ENCODE measurements at places on chromosomes 1 and 21. TPM values are rescaled to one million over a fixed set of nuclear protein-coding genes. Genes with fewer than 3 reads are reported as not detected.

DNA sequence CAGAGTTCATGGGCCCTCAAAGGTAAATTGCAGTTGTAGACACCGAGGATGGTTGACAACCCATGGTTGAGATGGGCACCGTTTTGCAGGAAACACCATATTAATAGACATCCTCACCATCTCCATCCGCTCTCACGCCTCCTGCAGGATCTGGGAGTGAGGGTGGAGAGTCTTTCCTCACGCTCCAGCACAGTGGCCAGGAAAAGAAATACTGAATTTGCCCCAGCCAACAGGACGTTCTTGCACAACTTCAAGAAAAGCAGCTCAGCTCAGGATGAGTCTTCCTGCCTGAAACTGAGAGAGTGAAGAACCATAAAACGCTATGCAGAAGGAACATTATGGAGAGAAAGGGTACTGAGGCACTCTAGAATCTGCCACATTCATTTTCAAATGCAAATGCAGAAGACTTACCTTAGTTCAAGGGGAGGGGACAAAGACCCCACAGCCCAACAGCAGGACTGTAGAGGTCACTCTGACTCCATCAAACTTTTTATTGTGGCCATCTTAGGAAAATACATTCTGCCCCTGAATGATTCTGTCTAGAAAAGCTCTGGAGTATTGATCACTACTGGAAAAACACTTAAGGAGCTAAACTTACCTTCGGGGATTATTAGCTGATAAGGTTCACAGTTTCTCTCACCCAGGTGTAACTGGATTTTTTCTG is 9.3 kb downstream of the SLAMF8 start:
- DNase-seq: no peak

The EPHA2 gene
- total RNA-seq: not detected

DNA sequence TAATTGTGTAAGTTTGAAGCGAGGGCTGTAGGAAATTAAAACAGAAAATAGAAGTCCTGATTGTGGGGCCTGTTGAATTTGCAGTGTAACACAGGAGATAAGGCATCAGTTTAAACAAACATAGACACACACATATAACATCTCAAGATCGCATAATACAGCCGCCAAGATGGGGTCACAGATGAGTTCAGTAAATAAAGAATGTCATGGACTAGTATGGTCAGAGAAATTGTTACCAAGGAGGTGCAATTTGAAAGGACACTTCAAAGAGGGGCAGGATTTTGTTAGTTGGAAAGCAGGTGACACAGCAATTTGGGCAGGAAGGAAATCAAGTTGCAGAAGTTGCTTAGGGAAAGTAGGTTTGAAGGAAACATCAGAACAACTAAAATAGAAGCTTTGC is 450.0 kb downstream of the USP25 start:
- no peak for DNase-seq

DNA sequence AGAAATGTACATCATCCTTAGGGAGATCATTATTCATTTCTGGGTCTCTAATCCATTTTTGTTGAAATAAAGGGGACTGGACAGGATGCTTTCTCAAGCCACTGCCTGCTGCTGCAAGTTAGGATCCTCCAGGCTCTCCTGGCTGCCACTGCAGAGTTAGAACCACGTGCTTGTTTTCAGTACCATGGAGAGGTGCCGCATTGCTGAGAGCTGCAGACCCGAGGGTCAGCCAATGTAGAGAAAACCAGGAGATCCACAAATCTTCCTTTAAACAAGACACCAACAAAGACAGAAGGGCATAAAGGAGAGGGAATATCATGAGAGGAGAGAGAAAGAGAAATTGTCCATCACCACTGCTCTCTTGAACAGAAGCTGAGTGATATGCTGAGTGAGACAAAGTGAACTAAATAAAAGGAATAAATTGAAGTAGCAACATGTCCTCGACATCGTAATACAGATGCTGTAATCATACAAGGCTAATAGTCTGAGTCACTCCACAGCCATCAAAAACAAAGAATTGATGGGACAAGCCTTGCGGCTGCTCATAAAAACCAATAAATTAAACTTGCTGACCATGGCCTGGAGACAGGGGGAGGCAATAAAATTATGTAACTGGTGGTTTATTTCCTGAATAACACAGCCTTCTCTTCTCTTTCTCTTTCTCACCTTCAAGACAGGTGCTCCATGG is 255.7 kb downstream of the OMA1 start:
- DNase-seq: peak; percentile 16

DNA sequence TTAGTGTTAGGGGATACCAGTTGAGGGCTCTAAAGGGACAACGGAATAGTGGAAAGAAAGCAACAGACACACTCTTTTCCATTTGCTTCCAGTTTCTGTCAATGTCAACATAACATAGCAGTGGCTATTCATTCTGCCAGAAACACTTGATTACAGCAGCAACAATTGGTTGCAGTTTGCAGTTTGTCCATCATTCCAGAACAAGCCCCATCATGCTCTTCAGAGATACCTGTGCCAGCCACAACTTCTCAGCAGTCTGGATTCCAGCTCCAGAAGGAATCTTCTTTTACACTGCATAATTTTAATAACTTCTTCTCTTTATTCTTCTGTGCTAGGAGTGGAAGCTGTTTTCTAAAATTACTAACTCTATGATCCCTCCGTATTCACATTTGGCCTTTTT is 1521.4 kb downstream of the PLA2G4A start:
- DNase-seq: no peak

DNA sequence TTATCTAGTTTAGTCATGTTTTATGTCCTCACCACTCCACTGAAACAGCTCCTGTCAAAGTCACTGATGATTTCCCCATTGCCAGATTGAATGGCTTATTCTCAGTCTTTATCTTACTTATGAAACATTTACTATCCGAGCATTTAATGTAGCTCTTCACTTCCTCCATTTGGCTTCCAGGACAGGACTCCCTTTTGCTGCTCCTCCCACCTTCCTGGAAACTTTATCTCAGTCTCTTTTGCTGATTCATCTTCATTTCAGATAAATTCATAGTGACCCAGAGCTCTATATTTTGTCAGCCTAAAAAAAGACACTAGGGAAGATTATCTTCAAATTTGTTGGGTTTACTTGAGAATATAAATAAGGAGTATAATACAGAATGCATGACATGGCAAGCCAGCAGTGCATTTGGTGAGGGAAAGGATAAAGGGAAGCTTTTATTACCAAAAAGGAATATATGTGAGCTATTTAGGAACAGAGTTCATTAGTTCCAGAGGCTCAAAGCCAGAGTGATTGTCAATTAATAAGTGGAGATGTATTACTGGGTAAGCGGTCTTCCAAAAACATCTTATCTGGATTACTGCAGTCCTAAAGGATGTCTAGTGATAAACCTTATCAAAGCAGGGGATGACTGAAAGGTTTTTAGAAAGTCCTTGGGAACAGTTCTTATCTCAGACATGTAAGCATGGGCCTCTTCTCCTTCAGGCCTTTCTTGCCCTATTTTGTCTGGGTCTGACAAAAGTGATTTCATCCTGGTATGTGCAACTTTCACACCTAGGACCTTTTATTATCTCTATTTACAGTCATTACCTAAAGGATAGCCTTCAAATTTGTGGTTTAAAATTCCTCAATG is 25.6 kb downstream of the IL23R start:
- no peak for DNase-seq

GRCh38 chr1:205547936-205548827 is 43.7 kb downstream of the CDK18 start:
- DNase-seq: no peak

GRCh38 chr1:146036965-146037646 is 15.6 kb upstream of the HJV start:
- DNase-seq: peak; percentile 92

DNA sequence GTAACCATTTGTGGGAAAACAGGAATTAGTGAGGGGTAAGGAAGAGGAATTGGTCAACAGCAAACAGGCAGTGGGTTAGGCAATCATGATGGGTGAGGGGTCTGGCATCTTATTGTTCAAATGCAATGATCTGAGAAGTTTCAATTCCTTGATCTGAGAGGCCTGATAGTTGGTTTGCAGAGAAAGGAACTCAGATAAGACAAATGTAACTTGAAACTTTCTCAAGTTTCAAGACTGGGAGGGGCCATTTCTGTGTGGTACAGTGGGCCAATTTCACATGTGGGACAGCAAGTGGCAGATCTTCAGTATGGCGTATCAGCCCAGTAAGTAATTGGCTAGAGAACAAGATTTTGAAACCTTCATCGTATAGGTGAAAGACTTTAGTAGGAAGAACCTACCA is 102.5 kb downstream of the XPR1 start:
- no peak for DNase-seq

GRCh38 chr1:89262643-89263042 is 10.0 kb downstream of the GBP5 start:
- no peak for DNase-seq

The ZMYND12 gene
- 1.4 TPM for total RNA-seq

- DNase-seq: no peak
Observed at GRCh38 chr1:202343652-202344349, 2.1 kb upstream of the UBE2T start.

The MMEL1 gene
- total RNA-seq: 1.8 TPM

The TMOD4 gene
- total RNA-seq: 1.9 TPM

The C1orf141 gene
- total RNA-seq: not detected

DNA sequence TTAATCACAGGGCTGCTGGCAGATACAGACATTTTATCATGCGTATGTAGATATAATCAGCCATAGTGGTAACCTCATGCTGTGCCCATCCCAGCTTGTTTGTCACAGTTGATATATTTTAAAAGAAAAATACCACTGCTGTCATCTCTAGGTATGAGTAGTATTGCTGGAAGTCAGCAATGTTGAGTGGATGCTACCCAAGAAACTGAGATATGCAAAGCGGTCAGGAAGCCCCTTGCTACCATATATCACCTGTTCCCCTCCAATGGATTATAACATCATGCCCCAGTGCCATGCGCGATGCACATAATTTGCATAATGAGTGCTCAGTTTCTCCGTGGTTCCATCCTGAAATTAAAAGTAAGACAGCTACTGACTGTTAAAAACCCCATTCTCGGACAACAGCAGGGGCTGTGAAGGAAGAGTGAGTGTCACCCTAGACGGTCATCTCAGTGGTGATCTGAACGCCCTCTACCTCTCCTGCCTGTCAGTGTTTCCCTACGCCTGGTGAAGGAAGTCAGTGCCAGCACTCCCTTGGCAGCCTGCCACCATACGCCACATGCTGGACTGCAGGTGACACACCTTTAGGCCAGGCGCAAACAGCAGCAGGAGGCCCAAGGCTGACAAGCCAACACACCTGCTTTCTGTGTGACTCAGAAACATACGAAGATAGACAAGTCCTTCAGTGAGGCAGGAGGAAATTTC is 2.7 kb downstream of the IL10RB start:
- peak; percentile 47 for DNase-seq

- DNase-seq: peak; percentile 94
Observed at GRCh38 chr1:155017041-155017945, 14.7 kb downstream of the ZBTB7B start.

The YIPF1 gene
- total RNA-seq: 15.6 TPM

GRCh38 chr1:40945491-40945973 is 34.0 kb upstream of the CTPS1 start:
- no peak for DNase-seq

GRCh38 chr1:94083681-94084080 is 37.3 kb downstream of the ABCA4 start:
- no peak for DNase-seq

DNA sequence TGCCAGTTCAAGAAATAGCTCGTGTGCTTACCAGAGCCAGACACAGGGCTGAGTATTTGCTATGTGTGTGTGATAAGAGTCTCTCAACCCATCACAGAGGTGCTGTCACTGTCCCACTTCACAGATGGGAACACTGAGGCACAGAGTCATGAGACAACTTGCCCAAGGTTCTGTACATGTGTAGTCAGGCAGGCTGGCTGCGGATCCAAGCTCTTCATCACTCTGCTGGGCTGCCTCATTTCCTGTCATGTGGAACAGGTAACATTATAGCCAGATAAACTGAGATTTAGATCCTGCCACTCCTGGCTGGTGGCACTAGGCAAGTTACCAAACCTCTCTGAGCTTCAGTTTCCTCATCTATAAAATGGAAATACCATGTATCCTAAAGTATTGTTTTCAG is 77.8 kb downstream of the ITPKB start:
- DNase-seq: peak; percentile 36
